ENCODE measurements at places on chromosomes 7 and 10.
A peak's percentile ranks its signal among the peaks of the same experiment; 100 is the strongest.

DNA sequence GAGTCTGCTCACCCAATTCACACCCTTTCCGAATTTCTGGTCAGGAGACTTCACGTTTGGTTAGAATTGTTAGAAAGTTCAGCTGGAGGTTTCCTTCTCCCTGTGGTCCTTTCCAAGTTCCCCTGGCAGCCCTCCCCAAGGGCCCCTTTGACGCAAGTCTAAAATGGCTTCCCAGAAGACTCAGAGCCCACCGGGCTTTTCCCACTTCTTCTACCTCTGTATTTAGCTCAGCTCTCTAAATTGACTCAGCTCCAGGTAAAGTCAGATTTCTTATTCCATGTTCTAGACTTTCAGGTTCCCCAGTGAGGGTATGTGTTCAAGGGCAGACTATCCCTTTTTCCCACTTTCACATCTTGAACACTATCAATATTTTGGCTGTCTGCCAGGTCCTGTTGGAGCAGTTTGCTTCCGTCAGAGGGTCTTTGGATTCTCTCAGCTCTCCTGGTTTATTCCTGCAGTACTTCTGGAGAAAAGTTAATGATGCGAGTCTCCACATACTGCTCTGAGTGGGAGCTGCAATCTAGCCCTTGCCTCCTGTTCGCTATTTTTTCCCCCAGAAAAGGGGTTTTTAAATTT, 53.1 kb upstream of the ZNF273 start:
- no peak for DNase-seq

- DNase-seq = no peak
These were observed 29.8 kb upstream of the WAC start for GRCh38 chr10:28503114-28503513.

DNA sequence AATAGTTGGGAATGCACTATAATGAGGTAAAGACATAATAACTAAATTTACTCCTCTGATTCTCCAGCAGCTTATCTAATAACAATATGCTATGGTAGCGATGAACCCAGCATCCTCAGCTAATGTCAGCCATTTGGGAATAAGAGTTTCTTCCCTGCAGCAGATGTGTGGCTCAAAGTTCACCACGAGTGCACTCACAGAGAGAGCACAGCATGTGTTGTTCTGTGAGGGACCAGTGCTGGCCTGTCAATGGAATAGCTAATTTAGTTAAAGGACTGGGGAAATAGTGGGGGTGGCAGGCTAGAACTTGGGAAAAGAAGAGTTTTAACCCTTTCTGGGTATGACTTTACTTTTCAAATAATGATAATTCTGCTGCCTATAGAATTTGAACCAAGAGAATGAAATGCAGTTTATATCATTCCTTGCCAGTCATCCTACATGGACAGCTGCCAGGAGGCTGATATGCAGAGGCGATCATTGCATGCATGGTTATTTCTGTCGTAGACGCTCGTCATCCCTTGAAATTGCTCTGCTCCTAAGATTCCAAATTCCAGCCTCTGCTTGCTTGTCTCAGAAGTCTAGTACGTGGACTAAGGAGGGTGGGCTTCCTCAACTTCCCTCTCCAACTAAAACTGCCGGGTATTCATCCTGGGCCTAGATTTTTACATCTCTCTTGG, 355.6 kb downstream of the RNLS start:
- no peak for DNase-seq

GRCh38 chr10:101052285-101052684, 9.5 kb upstream of the KAZALD1 start:
- no peak for DNase-seq

GRCh38 chr7:86991771-86992191, 67.7 kb downstream of the ELAPOR2 start:
- no peak for DNase-seq

DNA sequence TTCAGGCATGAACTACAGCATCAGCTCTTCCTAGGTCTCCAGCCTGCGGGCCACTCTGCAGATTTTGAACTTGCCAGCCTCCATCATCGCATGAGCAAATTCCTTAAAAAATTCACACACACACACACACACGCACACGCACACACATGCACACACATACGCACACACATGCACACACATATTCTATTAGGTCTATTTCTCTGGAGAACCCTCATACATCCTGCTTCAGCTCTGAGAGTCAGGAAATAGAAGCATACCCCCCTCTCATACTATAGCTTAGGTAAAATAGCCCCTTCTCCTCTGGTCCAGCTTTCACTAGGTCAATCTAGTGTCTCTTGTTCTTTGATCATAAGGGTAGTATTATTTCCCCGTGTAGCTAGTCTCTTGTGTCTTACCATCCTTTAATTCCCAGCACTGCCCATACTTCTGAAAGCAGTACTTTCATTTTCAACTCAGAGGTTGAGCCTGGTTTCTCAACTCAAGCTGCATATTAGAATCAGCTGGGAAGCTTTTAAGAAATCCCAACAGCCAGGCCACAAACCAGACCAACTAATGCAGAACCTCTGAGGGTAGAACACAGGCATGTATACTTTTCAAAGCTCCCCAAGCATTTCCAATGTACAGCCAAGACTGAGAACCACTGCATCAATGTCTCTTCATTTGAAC, 30.9 kb upstream of the ITGB8 start:
- DNase-seq = no peak

DNA sequence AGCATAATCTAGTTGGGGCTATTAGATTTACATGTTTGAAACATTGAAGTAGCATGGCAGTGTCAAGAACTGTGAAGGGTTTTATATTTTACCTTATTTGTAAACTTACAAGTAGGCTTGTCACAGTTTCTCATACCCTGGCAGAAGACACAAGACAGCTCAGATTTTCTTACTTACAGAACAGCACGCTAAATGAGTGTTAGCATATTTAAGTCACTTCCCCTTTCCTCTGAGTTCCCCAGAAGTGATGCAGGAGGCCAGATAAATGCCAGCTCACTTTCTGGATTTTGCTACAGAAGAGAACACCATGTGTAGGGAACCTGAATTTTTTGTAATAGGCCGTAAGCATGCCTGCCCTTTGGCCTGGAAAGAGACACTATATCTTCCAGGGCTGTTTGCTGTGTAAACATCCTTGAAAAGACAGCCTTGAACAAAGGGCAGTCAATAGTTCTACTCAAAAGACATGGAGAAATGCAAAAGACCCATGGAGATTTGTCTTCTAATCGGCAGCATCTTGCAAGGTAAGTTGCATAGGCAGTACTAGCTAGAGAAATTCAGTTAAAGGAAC, 279.1 kb downstream of the PHF14 start:
- no peak for DNase-seq

DNA sequence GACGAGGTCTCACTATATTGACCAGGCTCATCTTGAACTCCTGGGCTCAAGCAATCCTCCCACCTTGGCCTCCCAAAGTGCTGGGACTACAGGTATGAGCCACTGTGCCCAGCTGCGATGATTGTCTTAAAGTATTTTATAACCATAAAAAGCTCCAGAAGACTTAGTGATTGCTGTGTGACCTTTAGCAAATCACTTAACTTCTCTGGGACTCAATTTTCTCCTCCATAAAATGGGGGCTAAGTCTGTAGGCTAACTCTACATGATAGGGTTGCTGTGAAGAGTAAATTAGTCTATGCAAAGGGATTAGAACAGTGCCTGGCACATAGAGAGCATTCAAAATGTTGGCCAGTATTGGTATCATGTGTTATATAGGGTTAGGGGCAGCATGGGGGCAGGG, 42.8 kb downstream of the PPIF start:
- no peak for DNase-seq

GRCh38 chr10:28663576-28664368, 13.5 kb upstream of the BAMBI start:
- peak; percentile 27 for DNase-seq
